ENCODE measurements at places on chromosomes 5 and 9.

- no peak for DNase-seq
Observed at GRCh38 chr9:12413986-12414385, 279.2 kb upstream of the TYRP1 start.

DNA sequence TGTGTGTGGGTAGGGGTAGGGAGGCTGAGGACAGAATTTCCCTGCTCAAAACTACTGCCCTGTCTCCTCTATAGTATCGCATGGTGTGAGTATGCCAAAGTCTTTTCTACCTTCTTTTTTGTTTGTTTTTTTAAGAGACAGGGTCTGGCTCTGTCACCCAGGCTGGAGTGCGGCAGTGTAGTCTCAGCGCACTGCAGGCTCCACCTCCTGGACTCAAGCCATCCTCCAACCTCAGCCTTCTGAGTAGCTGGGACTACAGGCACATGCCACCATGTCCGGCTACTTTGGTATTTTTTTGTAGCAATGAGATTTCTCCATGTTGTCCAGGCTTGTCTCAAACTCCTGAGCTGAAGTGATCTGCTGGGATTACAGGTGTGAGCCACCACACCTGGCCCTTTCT, 2.5 kb downstream of the SRP19 start:
- DNase-seq = no peak

GRCh38 chr5:4453655-4454054, 686.5 kb upstream of the ADAMTS16 start:
- no peak for DNase-seq

DNA sequence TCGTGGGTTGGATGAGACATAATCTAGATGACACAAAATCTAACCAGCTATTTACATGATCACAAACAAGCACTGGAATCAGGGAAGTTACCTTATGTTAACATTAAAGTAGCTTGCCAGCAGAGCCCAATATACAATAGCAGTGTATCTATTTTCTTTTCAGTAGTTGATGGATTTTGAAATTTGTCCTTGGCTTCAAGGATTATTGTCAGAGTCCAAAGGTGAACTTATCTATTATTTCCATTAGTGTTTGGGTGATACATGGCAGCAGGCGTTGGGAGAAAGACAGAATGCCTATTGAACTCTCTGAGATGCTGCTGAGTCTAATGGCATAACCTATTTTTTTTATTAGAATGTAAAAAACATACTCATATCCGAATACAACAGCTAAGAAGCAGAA, 223.2 kb upstream of the ACTBL2 start:
- DNase-seq = no peak

- no peak for DNase-seq
Observed at GRCh38 chr5:143308731-143309130, 94.8 kb downstream of the NR3C1 start.

DNA sequence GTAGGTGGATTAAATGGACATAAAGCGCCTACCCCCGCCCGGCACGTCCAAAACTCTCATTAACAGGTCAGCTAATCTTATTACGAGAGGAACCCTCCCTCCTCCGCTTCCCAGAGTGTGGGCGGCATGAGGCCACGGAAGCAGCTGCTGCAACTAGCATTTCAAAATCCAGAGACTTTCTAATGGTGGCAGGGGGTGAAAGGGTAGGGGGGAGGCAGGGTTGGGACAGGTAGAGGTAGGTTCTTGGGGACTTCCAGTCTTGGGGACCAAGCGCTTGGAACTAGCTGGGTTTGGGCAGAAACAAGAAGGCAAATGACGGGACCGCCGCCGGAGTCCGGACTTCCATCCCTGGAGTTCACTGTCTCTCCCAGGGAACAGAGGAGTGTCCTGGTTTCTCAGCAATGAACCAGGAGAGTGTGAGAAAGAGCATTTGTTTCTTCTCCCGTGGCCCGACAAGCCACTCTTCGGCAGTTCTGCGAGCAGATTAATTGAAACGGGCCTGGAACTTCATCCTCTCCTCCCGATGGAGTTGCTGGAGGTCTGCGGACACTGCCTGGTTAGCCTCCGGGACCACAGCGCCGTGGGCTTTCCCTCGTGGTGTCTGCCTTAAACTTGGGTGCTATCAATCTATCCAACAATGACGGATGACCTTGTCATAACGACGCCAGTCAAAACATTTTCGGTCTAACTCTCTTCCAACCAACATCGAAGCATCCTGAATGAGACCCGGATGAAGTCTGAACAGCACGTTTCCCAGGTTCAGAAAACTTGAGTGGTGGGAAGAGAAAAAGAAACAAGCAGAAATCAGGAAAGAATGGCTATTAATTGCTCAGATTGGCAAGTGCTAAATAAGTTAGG, 1.6 kb upstream of the PRDM6 start:
- no peak for DNase-seq

GRCh38 chr9:130262061-130262745, 3.4 kb upstream of the HMCN2 start:
- DNase-seq = no peak

DNA sequence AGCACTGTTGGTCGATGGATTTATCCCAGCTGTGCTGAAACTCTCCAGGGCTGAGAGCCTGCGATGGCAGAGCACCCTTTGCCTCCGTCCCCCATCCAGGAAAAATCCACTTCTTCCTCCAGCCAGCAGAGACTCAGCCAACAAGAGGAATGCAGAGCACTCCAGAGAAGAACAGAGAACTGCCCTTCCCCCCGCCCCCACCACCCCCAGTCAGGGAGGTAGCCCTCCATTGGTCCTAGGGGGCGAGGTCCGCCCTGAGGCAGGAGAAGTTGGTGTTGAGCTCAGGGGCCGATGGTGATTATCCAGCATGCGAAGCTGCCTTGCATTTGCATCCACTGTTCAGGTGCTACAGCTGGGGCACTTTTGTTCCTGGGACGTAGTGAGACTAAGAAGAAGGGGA, 9.0 kb downstream of the TLX3 start:
- DNase-seq = no peak

DNA sequence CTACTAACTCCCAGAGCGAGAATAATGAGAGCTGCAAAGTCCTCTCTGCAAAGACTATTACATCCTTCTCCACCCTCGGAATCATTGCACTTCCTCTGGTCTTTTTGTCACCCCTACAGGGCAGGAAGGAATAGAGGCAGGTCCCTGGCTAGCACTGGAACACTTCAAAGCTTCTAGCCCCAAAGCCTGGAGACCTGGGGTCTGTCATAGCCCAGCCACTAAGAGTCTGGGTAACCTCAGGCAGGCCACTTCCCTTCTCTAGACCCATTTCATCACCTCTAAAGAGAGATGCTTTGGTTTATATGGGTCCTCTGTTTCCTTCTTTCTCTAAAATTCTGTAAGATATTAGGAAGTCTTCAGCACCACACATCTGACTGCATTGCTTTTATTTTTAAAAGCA, 6.7 kb downstream of the ADRB2 start:
- no peak for DNase-seq

- no peak for DNase-seq
Observed at GRCh38 chr5:168011096-168011495, 280.3 kb upstream of the WWC1 start.

GRCh38 chr5:5521478-5521877, 99.0 kb downstream of the ICE1 start:
- no peak for DNase-seq

DNA sequence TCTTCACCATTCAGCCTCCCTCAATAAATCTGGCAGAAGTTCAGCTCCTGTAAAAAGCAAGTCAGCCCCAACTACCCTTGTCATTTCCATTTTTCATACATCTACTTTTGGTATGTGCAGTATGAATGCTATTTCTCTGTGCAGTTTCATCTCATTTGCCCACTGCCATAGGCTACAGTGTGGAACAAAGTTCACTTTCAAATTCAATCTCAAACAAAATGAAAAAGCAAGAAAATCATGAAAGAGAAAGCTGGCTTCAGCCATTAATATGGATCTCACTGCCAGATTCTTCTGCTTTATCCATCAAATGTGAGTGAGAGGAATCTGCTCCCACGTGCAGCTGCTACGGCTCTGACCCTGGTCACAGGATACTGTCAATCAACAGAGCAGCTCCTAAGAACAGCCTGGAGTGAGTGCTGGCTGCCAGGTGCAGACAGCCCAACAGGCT, 494.2 kb downstream of the ZNF608 start:
- DNase-seq = no peak

- no peak for DNase-seq
Observed at GRCh38 chr5:138626333-138626944, 51.2 kb upstream of the HSPA9 start.

DNA sequence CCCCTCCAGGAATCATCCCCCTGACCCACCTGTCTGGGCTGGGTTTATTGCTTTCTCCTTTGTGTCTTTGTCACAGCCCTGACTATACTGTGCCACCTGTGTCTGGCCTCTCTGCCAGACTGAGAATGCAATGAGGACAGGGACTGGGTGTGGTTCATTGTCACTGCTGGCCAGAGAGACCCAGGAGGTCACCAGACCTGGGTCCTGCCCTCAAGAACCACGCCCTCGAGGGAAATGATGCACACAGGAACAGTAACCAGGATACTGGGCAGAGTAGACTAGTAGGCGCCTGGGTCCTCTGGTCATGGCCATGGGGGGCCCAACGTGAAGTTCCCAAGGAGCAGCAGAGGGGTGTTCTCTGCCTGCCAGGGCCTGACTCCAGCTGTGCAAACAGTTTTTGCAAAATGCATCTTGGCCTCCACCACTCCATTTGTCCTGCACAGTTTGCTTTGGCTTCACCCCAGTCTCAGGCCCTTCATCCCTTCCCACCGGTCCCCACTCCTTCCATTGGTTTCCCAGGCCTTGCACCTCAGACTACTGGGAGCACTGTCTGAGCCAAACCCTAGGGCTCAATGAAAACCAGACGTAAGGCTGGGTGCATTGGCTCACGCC, 17.8 kb downstream of the RGS3 start:
- no peak for DNase-seq

DNA sequence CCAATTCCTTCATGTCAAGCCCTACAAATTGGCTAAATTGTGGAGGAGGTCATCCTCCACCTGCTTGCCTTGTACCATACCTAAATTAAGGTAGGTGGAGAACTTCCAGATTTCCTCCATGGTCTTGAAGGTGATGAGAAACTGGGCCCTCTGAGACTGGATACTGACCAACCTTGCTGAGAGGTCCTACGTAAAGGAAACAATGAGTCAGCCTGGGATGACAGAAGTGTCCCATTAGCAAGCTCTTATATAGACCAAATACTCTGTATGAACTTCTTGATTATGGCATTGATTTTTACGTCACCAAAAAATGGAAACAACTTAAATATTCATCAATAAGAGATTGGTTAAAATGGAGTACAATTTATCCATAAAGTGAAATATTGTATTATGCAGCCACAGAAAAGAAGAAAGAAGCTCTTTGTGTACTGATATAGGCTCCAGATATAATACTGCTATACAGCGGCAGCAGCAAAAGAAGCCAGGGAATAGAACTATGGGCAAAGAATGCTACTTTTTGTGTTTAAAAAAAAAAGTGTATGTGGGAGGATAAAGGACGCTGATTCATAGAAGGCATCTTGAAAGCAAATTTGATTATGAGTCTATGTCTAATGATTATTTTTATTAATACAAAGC, 18.3 kb downstream of the SH3TC2 start:
- no peak for DNase-seq

DNA sequence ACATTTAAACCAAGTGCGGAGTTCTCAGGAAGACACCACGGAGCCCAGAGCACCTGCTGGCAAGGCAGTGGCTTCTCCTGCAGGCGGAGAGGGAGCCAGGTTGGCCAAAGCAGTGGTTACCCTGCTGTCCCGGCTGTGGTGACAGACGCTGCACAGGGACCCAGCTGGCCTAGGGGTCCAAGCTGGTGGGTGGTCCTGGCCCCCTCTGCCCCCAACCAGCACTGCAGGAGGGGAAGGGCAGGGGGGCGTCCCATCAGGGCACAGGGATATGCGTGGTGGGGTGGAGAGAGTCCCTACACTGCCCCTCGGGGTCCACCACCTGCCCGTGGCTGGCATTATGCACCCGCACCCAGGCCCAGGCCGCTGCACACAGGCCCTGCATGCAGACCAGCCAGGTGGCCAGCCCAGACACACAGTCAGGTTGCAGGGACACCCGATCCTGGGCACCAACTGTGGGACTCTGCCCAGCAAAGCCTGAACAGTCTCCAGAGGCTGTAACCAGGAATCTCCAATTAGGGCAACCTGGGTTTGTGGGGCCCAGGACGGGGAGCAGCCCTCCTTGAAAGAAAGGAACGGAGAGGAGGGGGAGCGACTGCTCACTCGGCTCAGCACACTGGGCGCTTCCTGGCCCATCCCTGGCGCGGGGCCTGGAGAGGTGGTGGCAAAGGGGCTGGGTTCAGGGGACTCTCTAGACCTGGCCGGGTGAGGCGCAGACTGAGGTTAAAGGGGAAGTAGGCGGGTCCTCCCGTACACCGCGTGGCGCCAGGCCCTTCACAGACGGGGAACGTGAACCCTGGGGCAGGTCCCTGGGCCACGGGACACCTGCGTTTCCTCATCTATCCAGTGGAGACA, 46.3 kb downstream of the NACC2 start:
- no peak for DNase-seq

GRCh38 chr9:89078860-89079259, 87.6 kb downstream of the S1PR3 start:
- DNase-seq = no peak

DNA sequence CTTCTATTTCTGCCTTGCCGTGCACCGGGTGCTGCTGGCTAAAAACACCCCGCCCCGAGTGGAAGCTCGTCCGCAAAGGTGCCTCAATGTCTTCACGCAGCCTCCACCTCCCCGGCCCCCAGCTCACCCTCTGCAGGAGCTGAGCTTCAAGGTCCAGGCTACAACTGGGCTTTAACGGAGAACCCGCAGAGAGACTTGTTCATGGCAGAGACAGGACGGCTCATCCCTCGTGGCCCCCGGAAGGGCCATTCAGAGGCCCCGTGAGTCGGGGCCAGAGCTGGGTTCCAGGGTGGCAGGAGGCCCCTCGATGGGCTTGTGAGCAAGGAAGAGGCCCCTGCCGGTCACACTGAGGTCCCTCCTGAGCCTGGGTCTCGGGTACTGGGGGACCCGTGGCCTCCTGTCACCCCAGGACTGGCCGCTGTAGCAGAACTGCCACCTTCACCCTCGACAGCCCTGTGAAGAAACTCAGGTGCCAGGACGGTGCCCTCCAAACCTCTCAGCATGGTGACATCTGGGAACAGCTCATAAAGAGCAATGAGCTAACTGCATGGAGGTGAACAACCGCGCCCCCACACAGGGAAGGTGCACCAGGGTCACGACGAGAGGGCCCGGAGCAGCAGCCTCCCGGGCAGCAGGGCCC, 58.0 kb upstream of the UBAC1 start:
- no peak for DNase-seq

All from stimulated activated CD8-positive, alpha-beta memory T cell treated with anti-CD3 and anti-CD28 coated beads, Interleukin-15, amount 100 ng/mL, for 4 hours (primary cell).